Sigmoid colon (tissue), 7 donors: ENCODE measurements at places on chromosomes 7 and 10.

DNA sequence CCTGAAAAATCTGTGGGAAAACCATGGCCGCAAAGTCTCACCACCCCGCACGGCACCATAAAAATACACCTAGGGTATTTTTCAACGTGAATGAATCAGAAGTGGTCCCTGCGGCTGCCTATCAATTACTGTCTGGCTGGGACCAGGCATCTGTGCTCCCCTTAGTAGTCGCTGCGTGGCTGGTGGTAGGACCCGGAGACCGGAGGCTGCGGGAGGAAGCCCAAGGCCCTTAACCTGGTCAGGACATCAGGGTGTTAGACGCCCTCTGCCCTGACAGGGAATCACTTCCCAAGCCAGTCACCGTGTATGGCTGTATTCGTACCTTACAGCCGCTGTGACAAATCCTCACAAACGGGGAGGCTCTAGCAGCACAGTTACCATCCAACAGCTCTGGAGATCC is 141.5 kb upstream of the PPP2R2D start:
- H3K27ac ChIP-seq, result no peak overlapping the region
- no peaks in the 10 kb centered on the region for H3K36me3 ChIP-seq
- no peak overlapping the region for H3K4me3 ChIP-seq
- peak; percentile 43 for DNase-seq
- H3K27me3 ChIP-seq, result no peaks in the 10 kb centered on the region

DNA sequence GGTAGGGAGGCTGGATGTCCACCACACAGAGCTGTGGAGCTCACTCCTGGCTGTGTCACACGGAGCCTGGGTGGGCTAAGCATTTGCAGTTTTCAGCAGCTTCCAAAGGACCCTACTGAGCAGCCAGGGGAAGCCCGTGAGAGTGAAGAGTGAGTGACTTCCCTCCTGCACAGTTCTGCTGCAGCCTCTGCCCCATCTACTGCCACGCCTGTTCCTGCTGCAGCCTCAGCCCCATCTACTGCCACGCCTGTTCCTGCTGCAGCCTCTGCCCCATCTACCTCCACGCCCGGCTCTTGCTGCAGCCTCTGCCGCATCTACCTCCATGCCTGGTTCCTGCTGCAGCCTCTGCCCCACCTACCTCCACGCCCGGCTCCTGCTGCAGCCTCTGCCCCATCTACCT is 12.2 kb downstream of the ADAM8 start:
- no peak overlapping the region for H3K4me3 ChIP-seq
- no peaks in the 10 kb centered on the region for H3K36me3 ChIP-seq
- no peaks in the 10 kb centered on the region for H3K27me3 ChIP-seq
- H3K27ac ChIP-seq, result no peak overlapping the region

- H3K27me3 ChIP-seq, result no peaks in the 10 kb centered on the region
- H3K4me3 ChIP-seq, result no peak overlapping the region
- no peak for DNase-seq
Observed at GRCh38 chr7:148318838-148319237, 271.7 kb upstream of the C7orf33 start.

- H3K27me3 ChIP-seq, result no peaks in the 10 kb centered on the region
- no peak overlapping the region for H3K4me3 ChIP-seq
- peak; percentile 81 for DNase-seq
- H3K36me3 ChIP-seq, result no peaks in the 10 kb centered on the region
Observed at GRCh38 chr10:36446881-36447280, 678.5 kb upstream of the ANKRD30A start.

DNA sequence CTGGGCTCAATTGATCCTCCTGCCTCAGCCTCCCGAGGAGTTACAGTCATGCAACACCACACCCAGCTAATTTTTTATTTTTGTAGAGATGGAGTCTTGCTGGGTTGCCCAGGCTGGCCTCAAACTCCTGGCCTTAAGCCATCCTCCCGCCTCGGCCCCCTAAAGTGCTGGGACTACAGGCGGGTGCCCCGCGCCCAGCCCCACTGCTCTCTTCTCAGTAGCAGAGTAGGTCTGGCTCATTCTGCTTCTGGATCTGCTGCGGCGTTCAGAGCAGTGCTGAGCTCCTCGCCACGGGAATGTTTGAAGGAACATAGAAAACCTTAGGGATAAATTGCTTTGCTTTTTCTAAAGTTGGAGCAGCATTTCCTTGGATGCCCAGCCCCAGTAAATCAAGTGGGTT is 27.4 kb downstream of the WIPI2 start:
- no peak overlapping the region for H3K27ac ChIP-seq
- no peak overlapping the region for H3K4me3 ChIP-seq
- peak; percentile 46 for DNase-seq
- no peaks in the 10 kb centered on the region for H3K4me1 ChIP-seq

GRCh38 chr7:76300166-76300731 is 2.2 kb upstream of the HSPB1 start:
- H3K4me1 ChIP-seq, result peaks cover 47% of the 10 kb centered on the region
- DNase-seq, result no peak
- H3K27me3 ChIP-seq, result no peaks in the 10 kb centered on the region
- no peak overlapping the region for H3K4me3 ChIP-seq
- peaks cover 14% of the 10 kb centered on the region for H3K36me3 ChIP-seq

- no peak for DNase-seq
- H3K27me3 ChIP-seq, result no peaks in the 10 kb centered on the region
- no peak overlapping the region for H3K27ac ChIP-seq
- no peaks in the 10 kb centered on the region for H3K36me3 ChIP-seq
- no peaks in the 10 kb centered on the region for H3K4me1 ChIP-seq
- no peak overlapping the region for H3K4me3 ChIP-seq
Observed at GRCh38 chr10:35972275-35972674, 330.2 kb upstream of the FZD8 start.

- DNase-seq, result no peak
- H3K27me3 ChIP-seq, result no peaks in the 10 kb centered on the region
- H3K27ac ChIP-seq, result no peak overlapping the region
Observed at GRCh38 chr10:107924458-107924857, 760.0 kb upstream of the SORCS1 start.
